Effector memory CD8-positive, alpha-beta T cell (primary cell): ENCODE measurements at places on chromosomes 13 and 19.

- no peak for DNase-seq
These were observed 375.0 kb downstream of the PCDH9 start for GRCh38 chr13:66855131-66855530.

GRCh38 chr19:19160461-19161035, 9.5 kb downstream of the MEF2B start:
- no peak for DNase-seq

- DNase-seq = peak; percentile 77
These were observed at the start of gene BCL3 for GRCh38 chr19:44748426-44749254. BCL3 (plus strand) TSS chr19:44748708; CDS start chr19:44748791, 83 bp downstream.

GRCh38 chr19:17754634-17755442, 3.6 kb downstream of the FCHO1 start:
- no peak for DNase-seq

GRCh38 chr13:44437356-44438233, 64.0 kb downstream of the SERP2 start:
- no peak for DNase-seq

DNA sequence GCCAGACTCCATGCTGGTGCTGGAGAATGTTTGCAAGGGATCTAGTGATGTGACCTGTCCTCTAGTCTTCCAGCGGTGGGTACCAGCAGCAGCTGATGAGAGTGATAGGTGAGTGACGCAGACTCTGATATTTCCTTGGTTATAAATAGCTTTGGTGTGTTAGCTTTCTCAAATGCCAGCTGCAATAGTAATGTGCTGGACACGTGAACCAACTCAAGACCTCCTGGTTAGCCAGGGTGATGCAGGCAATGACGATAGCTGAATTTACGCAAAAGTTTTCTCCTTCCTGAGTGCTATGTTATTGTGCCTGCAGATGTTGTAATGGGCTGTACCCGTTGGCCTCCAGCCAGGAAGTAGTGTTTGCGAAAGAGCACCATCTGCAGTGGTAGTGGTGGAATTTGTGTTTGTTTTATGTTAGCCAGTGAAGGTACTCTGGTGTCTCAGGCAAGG, 129.5 kb downstream of the CYSLTR2 start:
- peak; percentile 1 for DNase-seq

DNA sequence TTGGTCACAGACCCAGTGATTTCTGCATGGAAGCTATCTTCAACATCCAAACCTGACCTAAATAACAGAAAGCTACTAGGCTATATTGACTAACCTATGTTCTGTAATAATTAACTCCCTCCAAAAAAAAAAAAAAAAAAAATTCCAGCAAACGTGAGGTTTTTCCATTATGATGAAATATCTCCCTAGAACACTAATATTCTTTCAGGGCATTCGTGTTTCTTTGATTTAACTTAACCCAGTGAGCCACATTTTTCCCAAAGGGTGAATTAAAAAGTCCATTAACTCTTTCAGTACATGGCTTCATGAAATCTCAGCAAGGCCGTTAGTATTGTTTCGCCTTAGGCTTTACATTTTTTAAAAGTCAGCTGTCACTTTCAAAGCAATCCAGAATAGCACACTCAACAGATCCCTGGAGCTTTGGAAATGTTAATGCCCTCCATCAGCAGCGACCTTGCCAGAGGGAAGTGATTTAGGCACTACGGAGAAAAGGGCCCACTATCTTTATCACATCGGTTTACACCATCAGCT, 175.8 kb downstream of the DCT start:
- no peak for DNase-seq

DNA sequence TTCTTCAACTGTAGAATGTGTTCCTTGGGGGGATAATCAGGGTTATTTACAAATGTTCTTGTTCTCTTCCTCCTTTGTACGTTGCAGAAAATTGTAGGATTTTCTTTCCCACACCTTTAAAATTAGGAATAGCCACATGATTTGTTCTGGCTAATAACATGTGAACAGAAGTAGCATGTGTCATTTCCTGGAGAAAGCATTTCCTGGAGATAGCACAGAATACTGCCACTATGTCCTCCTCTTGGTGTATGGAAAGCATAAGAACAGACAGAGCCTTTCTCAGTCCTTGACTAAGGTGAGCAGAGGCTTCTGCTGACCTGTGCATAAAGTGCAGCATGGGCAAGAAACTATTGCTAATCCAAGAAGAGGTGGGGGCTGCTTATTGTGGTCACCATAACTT, 101.8 kb downstream of the FAM216B start:
- DNase-seq = no peak

DNA sequence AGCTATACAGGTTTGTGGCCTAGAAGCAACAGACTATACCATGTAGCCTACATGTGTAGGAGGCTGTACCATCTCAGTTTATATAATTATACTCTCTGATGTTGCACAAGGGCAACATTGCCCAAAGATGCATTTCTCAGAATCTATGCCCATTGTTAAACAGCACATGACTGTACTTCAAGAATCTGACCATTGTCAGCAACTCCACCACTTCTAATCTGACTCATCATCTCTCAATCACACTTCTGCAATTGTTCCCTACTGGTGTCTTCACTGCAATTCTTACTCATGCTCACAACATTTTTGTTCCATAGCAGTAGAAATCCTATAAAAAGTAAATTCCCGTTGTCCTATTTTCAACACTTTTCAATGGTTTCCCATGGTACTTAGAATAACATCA, 63.9 kb upstream of the ATXN8OS start:
- DNase-seq = no peak

DNA sequence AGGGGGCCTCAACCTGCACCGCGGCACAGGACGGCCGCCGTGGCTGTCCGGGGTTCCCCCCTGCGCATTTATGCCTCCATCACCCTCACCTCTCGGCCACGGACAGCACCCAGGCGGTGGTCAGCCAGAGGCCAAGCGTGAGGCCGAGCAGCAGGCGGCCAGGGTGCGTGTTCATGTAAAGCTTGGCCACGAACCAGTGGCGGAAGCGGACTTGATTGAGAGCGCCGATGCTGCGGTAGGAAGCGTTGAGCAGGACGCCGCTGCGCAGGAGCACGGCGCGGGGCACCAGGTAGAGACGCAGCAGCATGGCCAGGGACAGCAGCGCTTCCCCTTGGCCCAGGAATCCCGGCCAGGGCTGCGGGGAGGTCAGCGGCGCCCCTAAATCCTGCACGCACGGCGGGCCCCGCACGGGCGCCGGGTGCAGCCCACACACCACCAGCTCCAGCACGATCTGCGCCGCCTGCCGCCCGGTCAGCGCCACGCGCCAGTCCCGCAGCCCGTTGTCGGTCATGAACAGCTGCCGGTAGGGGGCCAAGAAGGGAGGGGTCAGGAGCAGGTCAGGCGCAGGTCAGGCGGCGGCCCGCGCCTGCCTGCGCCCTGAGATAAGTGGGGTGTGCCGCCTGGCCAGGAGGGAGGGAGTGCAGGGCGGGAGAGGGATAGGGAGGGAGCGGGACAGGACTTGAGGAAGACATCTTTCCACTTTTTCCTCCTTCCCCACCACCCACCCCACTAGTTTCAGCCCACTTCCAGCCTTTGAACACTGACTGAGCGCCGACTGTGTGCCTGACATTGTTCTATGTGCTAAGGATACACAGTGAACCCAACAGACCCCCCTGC, 6.5 kb downstream of the KCNN4 start:
- no peak for DNase-seq

- DNase-seq = no peak
These were observed 58.1 kb downstream of the MBD3L1 start for GRCh38 chr19:8890260-8890659.

- DNase-seq = no peak
These were observed 35.6 kb downstream of the GADD45B start for GRCh38 chr19:2511570-2511969.

DNA sequence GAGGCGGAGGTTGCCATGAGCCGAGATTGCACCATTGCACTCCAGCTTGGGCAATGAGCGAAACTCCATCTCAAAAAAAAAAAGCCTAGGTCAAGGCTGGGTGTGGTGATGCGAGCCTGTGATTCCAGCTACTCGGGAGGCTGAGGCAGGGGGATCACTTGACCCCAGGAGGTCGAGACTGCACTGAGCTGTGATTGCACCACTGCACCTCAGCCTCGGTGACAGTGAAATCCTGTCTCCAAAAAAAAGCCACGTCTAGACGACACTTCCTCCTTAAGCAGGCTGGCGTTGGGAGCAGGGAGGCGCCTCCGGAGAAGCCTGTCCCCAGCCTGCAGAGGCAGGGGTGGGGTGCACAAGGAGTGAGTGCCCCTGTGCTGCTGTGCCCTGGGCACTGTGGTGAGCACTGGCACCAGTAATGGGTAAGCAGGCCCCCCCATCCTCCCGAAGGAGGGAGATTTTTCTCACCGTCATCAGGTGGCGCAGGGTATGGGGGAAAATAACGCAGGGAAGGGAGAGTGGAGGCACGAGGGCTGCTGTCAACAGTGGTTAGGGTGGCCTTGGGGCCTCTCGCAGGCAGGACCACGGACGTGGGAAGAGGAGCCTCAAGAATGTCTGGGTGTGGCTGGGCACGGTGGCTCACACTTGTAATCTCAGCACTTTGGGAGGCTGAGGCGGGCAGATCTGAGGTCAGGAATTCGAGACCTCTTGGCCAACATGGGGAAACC, 706 bp downstream of the P2RY11 start:
- DNase-seq = peak; percentile 81

DNA sequence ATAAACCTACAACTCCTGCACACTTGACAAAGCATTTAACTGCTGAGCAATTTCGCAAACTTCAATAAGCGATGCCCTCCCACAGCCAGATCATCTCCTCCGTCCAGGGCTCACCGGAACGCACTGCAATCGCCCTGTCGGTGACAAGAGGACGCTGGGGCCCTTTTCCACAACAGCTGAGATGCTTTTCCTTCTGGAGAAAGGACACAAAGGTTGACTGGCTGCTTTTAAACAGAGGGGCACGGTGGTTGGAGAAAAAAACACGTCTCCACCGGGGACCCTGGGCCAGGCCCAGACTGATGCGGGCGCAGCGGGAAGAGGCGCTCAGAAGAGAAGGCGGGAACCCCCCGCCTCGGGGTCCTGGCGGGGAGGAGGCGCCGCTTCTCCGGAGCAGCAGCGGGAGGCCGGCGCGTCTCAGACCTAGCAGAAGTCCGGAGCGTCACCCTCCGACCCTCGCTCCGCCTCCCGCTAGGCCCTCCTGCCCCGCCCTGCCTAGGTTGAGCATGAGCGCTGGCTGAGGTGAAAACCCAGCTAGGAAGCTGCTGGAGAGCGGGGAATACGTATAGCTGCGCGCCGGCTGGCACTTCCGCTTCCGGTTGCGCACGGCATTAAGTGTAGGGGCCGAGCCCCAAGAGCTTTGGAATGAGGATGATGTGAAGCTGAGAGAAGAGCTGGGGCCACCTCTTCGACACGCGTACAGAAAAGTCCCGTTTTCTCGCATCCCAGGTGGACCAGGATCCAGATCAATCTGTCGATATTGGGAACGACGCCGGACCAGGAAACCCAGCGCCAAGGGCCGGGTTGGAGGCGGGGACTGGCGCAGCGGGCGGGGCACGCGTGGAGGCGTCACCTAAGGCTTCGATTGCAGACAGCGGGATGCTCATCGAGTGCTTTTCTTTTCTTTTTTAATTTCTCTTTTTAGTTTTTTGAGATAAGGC, at the start of gene ZNF846:
Gene ZNF846 (minus strand): TSS at position 564 of the 938 bp plus-strand sequence. CDS start 3,788 bp downstream, outside the sequence.
- peak; percentile 91 for DNase-seq

DNA sequence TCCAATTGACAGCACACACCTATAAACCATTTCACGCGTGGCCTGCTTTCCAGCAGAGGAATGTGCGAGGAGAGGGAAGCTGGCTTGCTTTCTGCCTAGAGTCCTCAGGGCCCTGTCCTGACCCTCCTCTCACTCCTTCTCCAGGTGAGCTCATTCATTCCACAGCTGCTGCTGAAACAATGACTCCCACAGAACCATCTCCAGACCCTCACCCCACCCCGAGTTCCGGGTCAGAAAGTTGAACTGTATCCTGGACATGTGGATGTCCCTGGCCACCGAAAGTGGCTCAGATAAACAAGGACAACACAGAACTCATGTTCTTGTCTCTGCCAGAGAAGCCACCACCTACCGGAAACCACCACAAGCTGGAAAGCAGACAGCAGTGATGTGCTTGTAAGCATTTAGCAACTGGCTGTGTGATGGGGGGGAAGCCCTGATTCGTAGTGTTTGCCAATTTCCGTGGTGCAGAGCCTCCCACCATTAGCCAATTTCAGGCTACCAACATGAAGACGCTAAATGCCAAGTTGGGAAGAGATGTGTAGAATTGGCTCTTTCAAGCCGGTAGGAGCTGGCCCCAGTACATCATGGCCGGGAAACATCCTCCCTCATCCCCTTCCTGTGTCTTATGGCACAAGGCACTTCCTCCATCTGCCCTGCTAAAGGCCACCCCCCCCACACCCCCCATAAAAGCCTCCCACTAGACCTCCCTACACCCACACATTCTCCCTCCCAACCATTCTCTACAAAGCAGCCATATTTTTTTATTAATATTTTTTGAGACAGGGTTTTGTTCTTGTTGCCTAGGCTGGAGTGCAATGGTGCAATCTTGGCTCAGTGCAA, 5.0 kb downstream of the SYCE2 start:
- DNase-seq = peak; percentile 18
